Activated naive CD4-positive, alpha-beta T cell treated with Interleukin-2 at 50 U/mL for 16 hours (primary cell): ENCODE measurements at places on chromosomes 4 and X.

DNA sequence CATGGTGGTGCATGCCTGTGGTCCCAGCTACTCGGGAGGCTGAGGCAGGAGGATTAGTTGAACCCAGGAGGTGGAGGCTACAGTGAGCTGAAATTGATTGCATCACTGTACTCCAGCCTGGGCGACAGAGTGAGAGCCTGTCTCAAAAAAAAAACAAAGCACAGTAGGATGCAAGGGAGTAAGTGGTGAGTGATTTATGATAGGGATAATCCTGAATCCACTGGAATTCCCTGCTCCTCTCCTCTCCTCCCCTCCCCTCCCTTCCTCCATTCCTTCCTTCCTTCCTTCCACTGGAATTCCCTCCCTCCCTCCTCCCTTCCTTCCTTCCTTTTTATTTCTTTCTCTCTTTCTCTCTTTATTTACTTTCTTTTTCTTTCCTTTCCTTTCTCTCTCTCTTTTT lies 40.9 kb upstream of the NKRF start:
- no peak for DNase-seq

DNA sequence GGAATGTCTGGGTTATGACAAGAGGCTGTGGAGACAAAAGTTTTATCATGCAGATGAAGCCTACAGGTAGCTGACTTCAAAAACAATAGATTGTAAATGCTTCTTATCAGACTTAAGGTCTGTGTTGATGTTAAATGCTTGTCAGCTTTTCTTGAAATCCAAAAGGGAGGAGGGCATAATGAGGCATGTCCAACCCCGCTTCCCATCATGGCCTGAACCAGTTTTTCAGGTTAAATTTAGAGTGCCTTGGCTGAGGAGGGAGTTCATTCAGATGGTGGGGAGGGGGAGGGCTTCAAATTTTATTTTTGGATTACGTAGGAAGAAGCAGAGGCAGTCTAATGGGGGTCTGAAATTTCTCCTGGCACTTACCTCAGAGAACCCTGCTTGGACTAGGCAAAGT lies 207.7 kb upstream of the HDX start:
- DNase-seq = no peak

DNA sequence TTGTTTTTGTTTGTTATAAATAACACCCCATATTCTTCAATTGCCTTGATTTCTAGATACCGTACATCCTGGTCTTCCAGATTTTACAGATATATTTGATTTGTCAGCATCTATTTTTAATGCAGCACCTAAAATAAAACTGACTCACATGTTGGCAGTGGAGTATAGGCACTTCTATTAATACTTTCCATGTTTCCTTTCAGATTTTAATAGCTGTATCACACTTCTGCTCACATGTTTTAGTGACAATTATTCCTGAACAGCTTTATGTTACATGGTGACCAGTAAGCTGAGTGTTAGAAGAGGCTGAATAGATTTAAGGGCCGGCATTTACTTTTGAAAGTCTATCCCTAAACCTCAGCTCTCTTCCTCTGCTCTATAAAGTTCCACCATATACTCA lies 46.1 kb downstream of the C4orf46 start:
- no peak for DNase-seq

- DNase-seq = no peak
Measured at GRCh38 chr4:151455212-151455611, 46.2 kb downstream of the FHIP1A start.

DNA sequence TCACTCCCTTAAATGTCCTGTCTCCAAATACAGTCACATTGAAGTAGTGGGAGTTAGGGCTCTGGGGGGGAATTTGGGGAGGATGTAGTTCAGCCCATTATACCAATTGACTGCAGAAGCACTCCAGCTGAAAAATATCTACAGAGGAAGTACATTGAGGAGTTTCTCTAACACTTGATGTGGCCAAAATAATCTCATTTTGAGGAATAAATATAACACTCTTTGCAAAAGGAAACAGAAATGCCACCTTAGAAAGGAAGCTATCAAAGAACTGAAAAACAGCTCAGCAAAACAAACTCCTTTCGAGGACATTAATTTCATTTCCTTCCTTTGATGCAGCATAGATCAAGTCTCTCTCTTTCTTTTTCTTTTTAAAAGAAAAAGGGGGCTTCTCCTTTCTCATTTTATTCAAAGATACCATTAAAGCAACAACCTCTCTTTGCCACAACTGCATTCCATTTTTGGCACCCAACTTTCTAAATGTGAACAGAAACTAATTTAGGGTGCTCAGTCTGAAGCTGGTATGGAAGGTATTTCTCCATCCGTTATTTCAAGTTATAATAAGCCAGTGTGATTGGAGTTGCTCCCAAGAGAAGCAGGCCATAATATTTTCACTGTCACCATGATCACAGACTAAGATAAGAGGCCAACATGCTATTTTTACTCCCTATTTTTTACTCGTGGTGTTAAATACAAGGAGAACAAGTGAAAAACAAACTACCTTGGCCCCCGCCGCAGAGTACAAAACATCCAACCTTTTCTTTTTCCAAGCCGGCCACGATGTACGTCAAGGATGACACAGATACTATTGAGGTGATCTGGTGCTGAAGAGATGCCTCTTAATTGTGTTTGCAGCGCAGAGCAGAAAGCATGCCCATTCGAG lies 230.4 kb upstream of the GATB start:
- no peak for DNase-seq

DNA sequence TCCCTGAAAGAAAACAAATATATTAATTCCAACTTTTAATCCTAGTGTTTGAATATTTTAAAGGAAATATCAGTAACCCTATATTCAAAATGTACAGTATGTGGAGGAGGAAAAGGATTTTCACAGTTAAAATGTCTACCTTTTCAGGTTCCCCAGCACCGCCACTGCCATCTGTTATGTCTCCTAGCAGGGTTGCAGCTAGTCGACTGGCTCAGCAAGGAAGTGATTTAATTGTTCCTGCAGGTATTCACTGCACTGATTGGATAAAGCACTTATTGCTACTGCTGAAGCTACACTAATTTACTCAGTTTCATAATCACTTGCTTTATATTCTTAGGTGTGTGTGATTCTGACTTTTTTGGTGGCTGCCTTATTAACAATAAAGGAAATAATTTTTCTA lies 65.5 kb upstream of the FHDC1 start:
- DNase-seq = no peak

GRCh38 chr4:68074397-68074796 lies 55.3 kb downstream of the TMPRSS11F start:
- no peak for DNase-seq

DNA sequence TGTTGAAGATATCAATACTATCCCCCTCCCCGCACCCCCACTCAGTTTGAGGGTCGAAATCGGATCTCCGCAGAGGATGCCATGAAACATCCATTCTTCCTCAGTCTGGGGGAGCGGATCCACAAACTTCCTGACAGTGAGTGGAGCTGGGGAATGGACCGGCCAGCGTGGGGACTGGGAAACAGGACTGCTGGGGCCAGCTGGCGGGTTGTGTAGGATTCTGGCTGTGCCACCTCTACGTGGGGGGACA lies 5.5 kb upstream of the USP11 start:
- no peak for DNase-seq

DNA sequence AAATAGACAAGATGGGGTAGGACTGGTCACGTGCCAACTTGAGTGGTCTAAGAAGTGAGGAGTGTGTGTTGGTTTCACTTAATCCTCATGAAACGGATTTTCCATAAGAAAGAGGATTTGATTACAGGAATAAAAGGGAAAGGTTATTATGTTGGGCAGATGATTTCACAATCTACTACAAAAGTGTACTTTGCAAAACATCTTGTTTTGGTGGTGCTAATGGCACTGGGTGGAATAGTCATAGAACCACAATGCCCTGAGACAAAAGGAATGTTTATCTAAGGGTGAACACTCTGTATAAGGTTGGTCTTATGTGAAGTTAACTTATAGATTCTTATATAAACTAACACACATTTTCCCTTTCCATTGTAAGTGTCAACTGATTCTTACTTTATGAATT lies 45.6 kb downstream of the GLUD2 start:
- DNase-seq = no peak

- no peak for DNase-seq
Measured at GRCh38 chrX:66504481-66504880, 134.4 kb downstream of the EDA2R start.

- no peak for DNase-seq
Measured at GRCh38 chr4:139841464-139842195, 176.0 kb downstream of the MGST2 start.

DNA sequence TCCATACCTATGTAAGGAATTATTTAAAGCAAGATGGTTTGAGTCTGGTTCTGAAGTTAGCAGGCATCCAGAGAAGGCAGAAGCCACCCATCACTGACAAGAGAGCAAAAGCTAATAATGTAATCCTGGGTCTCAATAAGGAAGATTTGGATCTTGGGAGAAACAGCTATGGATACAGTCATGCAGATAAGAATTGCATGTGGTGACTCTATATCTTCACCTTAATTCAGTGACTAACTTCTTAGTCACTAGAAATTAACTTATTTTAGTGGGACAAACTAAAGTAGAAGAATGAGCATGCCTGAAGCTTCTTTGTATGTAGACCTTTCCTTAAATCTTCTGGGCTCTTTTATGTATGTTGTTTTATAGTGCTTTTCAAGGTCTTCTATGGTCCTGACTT lies 66.6 kb downstream of the ATP10D start:
- DNase-seq = no peak

DNA sequence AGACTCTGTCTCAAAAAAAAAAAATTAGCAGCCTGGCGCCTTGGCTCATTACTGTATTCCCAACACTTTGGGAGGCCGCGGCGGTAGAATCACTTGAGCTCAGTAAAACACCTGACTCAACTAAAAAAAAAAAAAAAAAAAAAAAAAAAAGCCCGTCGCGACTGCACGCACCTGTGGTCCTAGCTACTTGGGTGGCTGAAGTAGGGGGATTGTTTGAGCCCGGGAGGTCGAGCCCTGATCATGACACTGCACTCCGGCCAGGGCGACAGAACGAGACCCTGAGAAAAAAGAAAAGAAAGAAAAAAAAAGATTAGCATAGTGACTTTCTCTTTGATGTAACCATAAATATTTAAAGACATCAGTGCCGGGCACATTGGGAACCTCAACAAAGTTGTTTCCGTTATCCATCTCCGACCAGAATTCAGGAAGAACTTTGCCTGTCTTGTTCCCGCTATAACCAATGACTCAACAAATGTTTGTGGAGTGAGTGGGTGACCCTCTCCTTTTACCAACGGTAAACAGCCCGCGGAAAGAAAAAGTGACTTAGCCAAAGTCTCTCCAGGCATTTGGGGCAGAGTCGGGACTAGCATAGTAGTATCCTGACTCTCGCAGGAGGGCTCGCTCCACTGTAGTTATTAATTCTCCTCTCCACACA lies 553 bp upstream of the MED28 start:
- DNase-seq = peak; percentile 16

- no peak for DNase-seq
Measured at GRCh38 chr4:56752985-56753384, 68.5 kb downstream of the SPINK2 start.

- no peak for DNase-seq
Measured at GRCh38 chrX:10882484-10882883, 228.6 kb upstream of the HCCS start.

DNA sequence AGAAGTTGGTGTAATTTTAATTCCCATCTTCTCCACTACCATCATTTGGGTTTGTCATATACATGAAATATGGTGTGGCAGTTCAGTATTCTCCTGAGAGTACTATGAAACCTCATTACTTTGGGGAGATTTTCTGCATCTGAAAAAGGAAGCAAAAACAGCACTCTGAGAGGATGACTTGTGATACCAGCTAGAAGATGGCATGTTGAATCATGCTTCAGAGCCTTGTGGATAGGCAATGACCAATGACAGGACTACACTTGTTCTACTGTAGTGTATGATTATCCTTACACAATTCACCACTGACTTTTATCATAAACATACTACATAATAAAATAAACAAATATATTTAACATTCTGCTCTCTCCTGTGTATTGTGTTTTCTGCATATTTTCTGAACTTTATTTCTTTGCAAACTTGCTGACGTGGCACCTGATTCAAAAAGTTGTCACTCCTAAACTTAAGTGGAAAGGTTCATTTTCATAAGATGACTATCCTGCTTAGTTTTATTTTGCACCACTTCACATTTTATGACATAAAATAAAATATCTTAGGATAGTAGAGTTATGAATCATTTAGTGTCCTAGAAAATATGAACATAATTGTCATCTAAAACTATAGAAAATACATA lies 991.3 kb downstream of the FSTL5 start:
- DNase-seq = no peak

DNA sequence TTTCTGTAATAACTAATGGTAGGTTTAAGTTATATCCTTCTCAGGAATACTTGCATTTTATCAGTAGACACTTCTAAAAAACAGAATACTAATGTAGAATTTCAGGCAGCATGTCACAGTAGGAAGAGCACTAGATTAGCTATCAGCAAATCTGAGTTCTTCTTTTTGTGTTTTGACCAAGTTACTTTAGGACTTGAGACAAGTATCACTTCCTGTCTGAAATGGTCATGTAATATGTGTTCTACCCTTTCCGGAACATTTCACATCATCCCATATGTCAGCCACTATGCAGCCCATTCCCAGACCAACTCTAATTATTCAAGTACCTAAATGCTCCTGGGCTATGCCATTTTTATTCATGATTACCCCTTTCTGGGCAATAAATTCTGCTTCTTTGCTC lies 401.8 kb upstream of the RPS6KA3 start:
- no peak for DNase-seq

DNA sequence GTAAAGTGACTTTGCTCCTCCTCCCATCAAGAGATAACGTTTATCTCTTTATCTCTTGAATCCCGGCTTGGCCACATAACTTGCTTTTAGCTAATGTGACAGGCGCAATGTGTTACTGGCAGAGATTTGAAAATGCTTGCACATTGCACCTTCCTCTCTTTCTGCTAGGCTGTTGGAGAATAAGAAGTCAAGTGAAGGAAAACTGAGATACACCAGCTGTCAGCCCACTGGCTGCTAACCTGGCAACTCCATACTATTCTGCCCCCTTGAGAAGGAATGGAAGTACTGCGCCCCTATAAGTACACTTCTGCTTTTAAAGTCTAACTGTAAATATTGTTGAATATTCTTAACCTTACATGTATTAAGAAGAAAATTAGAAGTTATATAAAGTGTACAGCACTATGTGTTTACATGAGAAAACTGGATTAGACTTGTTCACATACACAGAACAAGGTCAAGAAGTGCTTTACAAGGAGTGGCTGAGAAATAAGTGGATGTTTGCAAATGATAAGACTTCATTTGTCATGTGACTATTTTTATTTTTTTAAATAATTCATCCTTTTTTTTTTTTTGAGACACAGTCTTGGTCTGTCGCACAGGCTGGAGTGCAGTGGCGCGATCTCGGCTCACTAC lies 424.5 kb upstream of the CTSO start:
- DNase-seq = no peak

DNA sequence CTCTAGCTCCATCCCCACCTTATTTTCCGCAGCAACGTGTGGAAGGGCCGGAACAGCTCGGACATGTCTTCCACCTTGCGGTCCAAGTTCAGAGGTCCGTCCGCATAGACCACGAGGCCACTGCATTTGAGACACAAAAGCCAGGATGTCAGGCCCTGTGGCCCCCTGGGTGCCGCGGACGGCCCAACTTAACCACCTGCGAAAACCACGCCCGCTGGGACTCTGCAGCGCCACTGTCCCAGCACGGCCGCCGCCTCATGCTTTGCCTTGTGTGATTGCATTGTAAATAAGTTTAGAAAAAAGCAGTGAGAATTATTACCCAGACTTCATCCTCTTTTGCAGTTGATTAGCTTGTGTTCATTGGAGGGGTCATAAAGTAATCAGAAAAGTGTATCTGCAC lies 58.2 kb upstream of the MXD4 start:
- no peak for DNase-seq

GRCh38 chrX:19174401-19175025 lies 52.2 kb upstream of the ADGRG2 start:
- DNase-seq = no peak
